ENCODE measurements at places on chromosomes 1 and 21.

DNA sequence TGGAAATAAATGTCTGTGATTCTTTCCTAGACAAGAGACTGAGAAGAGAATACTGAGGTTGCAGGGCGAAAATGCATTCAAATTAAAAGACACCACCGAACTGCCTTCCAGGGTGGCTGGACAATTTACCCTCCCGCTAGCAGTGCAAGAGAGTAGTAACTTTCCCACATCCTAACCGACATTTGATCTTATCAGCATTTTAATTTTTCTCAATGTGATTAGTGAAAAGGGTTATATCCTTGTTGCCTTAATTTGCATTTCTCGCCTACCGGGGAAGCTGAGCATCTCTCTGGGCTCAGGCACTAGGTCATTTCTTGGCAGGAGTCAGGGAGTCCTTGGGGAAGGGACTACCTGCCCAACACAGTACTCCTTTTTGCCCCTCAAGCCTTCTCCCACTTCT, 2.8 kb downstream of the TNFRSF8 start:
- DNase-seq: no peak

- DNase-seq: no peak
These were observed at the start of gene TSPAN1 for GRCh38 chr1:46174448-46175231. TSPAN1 (plus strand) TSS chr1:46175087; CDS start chr1:46181108, 6,021 bp downstream.

GRCh38 chr1:186806477-186806876, 22.3 kb upstream of the PLA2G4A start:
- no peak for DNase-seq

- DNase-seq: no peak
These were observed 213.7 kb downstream of the KCNH1 start for GRCh38 chr1:210920258-210920657.

- DNase-seq: no peak
These were observed 11.4 kb downstream of the FGR start for GRCh38 chr1:27623327-27624212.

DNA sequence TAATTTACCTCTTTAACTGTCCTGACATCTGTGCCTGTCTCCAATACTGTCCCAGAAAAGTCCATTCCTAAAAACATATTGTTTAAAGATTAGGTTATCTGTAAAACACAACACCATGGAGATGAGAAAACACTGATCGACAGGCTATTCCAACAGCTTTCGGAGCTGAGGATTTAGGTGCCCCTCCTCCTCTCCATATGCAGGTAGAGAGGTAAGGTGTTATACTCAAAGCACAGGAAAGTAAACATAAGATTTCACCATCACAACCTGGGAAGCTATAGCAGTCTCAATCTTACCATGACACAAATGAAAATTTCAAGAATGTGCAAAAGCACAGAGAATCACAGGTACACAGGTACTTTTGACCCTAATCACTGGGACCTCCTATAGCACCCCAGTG, 60.9 kb upstream of the RASAL2 start:
- no peak for DNase-seq

GRCh38 chr1:107379826-107380225, 239.0 kb downstream of the NTNG1 start:
- DNase-seq: no peak

GRCh38 chr1:116159611-116160010, 48.4 kb downstream of the MAB21L3 start:
- DNase-seq: no peak

- no peak for DNase-seq
These were observed 272.2 kb downstream of the NPHP4 start for GRCh38 chr1:5720045-5720444.

DNA sequence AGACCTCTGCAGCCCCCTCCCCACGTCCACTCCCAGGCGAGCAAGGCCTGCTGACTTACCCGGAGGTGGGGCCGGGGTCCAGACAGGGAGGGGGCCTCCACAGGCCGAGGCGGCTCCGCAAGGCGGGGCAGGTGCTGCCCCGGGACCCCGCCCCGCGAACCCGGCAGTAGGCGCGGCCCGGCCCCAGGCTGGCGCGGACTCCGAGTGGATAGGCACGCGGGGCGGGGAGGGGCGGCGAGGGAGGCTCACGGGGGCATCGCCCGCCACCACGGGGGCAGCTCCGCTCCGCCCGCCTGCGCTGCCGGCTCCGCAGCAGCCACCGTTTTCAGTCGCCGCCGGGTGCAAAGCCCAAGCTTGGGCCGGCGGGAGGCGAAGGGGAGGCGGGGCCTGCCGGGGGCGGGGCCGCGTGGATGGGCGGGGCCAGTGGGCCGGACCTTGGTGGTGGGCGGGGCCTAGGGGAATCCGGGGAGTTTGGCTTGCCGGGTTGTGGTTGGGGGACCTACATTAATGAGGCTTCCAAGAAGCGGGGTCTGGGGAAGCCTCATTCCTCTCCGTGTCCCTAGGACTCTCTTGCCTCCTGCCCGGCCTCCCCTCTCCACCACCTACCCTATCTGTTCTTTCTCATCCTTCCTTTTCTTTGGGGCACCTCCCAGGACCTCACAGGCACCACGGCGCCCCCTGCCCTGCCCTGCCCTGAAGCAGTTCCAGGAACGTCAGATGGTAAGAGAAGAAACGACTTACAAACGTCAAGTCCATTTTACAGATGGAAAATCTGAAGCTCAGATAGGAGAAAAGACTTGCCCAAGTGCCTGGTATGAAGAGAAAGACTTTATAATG, at the start of gene RIMS3:
Gene RIMS3 (minus strand): TSS at position 348 of the 837 bp plus-strand sequence. CDS start 23,757 bp downstream, outside the sequence.
- DNase-seq: peak; percentile 41

DNA sequence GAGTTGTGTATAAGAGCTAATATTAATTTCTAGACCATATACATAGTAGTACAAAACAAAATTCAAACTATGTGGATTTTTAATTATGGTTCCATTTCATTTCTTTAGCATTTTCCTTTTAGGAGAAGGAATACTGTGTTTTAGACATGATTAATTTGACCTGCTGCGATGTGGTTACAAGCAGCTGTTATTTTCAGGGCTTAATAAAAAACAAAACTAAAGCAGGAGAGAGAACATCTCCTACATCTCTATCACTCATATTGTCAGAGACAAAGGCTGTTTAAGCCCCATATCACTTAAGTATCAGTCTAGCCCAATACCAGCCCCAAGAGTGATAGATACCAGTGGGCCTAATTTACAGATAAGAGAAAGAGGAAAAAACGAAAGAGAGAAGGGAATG, 47.6 kb downstream of the ILDR2 start:
- no peak for DNase-seq

- no peak for DNase-seq
These were observed 256.7 kb downstream of the KIF26B start for GRCh38 chr1:245411245-245412036.

DNA sequence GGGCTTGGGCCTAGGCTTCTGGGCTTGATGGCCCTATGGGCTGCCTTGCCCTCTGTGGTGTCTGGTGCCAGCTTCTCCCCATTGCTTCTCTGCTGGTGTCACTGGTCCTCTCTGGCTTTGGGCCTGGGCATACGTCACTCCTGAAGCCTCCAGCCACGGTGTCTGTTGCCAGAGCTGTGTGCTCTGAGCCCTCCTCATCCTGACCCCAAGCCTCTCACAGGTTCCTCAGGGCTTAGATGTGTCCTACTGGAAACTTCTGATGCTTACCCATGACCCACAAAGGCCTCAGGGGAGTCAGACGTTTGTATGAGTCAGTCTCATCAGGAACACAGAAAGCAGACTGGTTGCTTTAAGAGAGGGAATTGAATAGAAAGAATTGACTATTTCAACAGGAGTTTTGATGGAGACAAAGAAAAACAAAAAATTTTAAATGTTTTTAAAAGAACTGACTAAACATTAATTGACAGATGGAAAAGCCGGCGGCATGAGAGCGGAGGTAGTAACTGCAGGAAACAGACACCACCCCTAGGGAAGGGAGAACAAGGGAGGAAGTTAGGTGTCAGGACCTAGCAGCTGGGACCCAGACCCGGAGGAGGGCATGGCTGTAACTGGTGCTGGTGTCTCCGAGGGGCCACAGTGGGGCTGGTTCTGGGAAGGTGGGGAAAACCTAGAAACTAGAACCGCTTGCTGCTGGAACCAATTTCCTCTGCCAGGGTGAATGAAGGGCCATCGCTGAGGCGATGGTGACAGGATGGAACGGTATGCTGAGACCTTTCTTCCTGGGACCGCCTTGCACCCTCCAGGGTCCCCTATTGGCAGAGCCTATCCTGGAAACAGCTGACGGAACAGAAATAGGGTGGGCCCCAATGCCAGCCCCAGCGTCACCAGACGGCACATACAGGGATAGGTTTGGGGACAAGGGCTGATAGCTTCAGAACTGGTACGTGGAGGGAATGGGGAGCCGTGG, 40.0 kb upstream of the CITED4 start:
- peak; percentile 51 for DNase-seq

DNA sequence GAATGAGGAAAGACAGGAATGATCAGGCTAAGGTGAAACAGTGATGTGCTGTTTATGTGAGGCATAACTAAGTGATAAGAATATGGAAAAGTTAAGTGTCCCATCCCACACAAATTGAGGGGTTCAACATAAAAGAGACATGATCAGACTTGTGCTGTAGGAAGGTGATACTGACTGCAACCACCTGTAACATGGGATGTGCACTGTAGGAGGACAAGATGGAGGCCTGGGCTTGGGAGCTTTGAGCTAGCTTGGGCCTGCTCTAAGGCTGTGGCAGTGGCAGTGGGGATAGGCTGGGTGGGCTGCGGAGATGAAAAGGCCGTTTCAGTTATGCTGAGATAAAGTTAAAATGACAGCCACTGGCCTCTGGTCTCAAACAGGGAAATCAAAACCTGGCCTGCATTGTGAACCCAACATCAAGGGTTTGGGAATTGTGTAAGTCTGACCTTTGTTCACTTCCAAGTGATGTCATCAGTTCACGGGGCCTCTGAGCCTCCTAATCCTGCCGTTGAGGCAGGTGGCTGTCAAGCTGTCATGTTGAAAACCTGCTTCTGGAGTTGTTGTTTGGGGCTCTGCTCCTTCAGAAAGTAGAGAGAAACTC, 61.2 kb upstream of the TENT5C start:
- DNase-seq: no peak

DNA sequence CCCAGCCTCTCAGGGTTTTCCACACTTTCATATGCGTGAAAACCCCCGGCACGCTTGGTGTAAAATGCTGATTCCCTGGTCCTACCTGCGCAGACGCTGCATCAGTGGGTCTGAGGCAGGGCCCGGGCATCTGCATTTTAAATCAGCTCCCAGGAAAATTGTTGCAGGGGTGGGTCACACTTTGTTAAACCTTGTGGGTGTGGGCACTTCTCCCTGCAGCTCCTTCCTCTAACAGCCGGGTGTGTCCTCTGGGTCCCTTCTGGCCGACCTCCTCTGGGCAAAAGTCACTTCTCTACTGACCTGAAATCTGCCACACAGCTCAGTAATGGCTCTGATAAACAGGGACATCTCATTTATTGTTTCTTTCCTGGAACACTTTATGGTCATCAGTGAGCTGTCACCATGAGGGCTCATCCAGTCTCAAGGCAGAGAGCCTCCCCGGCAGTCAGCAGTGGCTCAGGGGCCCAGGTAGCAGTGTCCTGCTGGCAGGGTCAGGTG, 52.8 kb upstream of the TMPRSS2 start:
- DNase-seq: no peak

DNA sequence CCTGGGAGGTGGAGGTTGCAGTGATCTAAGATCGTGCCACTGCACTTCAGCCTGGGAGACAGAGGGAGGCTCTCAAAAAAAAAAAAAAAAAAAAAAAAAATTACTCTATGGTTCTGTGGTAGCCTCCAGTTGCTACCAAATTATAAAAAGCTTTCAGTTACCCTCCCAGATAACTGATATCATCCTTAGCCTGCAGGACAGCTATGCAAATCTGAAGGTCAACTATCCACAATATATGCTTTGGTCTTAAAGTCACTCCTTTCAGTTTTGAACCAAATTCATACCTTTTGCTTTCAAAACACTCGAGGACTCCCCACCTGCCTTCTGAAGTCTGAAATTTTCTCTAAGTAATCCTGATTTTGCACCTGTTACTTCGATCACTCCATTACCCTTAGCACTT, 3.1 kb downstream of the MIXL1 start:
- DNase-seq: no peak

- no peak for DNase-seq
These were observed 27.8 kb upstream of the DMRTA2 start for GRCh38 chr1:50450861-50451653.

DNA sequence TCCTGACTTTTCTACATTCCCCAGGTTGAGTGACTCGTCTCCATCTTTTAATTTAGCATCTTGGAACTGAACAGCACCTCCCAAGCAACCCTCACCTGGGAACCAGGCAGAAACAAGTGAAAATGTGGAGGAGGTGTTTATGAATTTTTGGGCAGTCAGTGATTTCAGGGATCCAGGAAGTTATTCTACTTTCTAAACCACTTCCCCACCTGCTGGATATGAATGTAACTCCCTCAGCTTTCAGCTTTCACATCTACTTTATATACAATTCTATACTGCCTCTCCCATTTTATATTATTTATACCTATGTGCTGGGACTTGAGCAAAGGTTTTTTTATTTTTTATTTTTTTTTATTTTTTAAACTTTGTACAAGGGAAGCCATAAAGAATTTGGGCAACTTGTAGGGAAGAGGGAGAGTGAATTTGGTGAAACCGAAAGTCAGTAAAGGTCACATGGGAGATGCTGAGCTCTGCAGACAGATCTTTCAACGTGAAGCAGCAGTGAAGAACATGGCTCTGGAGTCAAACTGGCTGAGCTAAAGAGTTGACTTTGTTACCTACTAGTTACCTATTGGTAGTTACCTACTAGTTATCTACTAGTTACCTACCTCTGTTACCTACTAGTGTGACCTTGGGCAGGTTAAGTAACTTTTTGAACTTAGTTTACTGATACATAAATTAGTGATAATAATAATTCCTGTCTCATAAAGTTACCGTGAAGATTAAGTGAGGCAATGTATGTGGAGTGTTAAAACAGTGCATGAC, 45.5 kb downstream of the DDR2 start:
- DNase-seq: no peak

GRCh38 chr1:90335558-90335957, 340.6 kb downstream of the ZNF326 start:
- DNase-seq: no peak

GRCh38 chr1:198892065-198892464, 253.2 kb downstream of the PTPRC start:
- DNase-seq: no peak

- no peak for DNase-seq
These were observed 118.9 kb downstream of the PGBD5 start for GRCh38 chr1:230307213-230307612.

DNA sequence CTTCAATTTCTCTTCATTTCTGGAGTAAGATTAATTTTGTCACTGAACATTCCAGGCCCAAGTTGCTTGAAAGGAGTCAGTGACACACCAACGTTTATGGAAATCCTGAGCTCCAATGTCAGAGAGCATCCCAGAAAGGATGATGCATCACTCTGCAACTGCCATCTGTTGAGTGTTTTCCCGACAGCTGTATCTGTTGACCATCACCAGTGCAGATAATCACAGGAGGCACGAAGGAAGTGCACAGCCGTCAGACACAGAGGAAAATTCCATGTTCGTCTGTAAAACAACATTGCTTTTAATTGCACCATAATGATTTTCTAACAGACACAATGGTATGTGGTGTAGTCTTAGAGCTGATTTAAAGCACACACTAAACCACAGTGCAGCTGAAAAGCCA, 376.7 kb upstream of the ADGRL2 start:
- no peak for DNase-seq

- DNase-seq: no peak
These were observed 24.0 kb downstream of the MTOR start for GRCh38 chr1:11238311-11238710.
